ENCODE measurements at places on chromosomes 11 and 22. TPM values are rescaled to one million over a fixed set of nuclear protein-coding genes. Genes with fewer than 3 reads are reported as not detected.

DNA sequence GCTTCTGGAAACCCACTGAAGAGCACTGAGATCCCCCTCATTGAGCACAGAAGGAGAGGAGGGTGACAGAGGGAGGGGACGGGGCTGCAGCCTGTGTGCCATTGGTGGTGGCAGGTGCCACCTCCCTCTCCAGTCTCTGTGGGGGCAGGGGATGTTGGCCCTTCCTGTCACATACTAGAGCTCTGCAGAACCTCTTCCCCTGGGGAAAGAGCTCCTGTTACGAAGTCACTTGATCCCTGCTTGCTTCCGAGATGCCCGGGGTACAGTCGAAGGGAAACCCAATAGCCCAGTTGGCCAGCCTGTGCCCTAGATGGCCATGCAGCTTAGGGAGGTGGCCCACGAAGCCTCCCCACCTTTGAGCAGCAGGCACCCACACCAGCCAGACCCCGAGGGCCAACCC lies 29.4 kb downstream of the DAGLA start:
- no peak for DNase-seq

- peak; percentile 22 for DNase-seq
These were observed 39.6 kb downstream of the TSPAN18 start for GRCh38 chr11:44766112-44766971.

- DNase-seq: no peak
These were observed 38.9 kb downstream of the FZD4 start for GRCh38 chr11:86916330-86916729.

DNA sequence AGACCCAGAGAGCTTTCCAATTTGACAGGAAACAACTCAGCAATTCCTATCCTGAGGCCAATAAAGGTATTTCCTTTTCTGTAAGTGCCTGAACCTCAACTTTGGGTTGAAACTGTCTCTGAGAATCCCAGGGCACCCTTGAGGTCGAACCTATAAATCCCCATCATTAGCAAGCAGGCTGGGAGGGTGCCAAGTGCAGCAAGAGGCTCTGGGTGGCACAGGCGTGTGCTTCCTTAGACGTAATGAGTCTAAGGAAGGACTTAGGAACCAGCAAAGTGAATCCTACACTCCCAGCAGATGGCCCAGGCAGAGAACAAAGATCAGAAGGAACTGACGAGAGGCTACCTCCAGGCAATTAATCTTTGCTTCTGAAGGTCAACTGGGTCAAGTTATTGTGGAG lies 234.3 kb upstream of the NARS2 start:
- DNase-seq: no peak

DNA sequence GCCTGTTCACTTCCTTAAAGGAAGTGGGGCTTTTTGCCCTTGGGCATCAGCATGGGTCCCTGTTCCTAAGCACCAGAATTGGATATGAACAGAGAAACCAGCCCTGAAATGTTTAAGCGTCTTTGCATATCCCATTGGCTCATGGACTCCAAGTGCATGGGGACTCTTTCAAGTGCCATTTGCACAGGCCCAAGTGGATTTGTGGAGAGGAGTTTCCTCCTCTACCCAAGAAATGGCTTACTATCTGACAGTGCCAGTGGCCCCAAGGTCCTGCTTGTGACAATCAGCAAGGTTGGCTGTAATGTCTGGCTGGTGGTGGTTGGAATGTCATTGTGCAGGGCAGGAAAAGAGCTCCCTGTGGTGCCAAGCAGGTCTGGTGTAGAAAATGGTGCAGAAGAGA lies 4.0 kb downstream of the TOMM22 start:
- no peak for DNase-seq

- no peak for DNase-seq
These were observed 42.5 kb downstream of the CLPB start for GRCh38 chr11:72391638-72392423.

GRCh38 chr22:45216133-45217003 lies 24.3 kb downstream of the KIAA0930 start:
- peak; percentile 74 for DNase-seq

DNA sequence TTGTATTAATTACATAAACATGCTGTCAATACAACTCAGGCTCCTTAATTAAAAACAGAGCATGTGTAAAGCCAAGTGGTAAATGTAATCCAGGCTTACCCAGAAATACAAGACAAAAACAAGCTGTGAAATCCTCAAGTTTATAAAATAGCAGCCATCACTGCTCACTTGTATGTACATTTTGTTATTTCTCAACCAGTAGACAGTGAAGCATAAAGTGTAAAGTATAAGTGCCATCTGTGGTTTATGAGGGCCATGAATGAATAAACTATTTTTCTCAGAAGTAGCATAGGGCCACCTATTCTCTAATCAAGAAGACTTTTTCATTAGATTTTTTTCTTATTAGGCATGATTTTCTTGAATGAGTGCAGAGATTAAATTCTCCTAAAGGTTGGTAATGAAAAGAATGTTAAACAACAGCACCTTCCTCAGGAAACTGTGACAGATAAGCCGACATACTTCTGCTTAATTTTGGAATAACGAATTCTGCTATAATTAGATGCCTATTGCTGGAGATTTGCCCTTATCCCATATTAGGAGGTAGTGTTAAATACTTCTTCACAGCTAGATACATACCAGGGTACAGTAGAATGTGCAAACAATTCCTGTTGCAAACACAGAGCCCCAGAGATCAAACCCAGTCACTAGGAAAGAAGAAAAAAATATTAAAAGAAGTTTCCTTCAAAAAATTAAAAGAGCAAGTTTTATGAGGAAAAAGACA lies 13.0 kb downstream of the SLC5A12 start:
- no peak for DNase-seq

DNA sequence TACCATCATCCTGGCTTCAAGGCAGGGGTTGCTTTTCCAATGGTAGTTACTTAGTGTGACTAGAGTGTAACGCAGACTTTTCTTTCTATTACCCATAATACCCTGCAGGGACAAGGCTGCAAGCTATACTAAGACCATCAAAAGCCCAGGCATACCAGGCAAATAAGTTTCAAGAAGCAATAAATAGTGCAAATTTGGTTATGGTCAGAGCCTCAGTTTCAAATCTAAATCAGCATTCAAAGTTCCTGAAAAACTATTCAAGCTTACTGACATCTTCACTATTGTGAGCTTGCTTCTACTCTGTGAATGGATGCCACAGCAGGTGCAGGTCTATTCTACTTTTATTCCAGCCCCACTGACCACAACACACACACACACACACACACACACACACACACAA lies 2.5 kb upstream of the HBB start:
- DNase-seq: no peak

- DNase-seq: no peak
These were observed 11.8 kb downstream of the PRDM11 start for GRCh38 chr11:45158210-45158731.

DNA sequence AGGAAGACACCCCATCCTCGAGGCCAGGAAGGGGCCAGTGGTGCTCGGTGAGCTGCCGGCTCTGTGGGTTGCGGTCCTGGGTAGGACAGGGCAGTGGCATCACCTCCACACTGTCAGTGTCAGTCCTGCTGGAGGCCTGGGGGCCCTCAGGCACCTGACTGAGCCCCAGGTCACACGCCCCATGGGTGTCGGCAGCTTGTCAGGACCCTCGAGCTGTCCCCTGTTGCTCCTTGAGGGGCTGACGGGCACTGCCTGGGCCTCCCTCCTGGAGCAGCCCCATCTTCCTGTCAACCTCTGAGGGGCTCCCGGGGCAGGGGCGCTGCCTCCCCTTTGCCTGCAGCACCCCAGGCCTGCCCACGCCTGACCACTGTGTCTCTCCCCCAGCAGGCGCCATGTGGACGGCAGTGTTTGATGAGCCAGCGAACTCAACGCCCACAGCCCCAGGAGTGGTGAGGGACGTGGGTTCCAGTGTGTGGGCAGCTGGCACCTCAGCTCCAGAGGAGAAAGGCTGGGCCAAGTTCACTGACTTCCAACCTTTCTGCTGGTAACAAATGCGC lies 35.4 kb downstream of the SBF1 start:
- DNase-seq: no peak

- DNase-seq: no peak
These were observed at the start of gene GRAP2 for GRCh38 chr22:39900306-39901227. Gene GRAP2, plus strand, starts transcription at chr22:39901084. Its CDS starts 46,023 bp downstream, at chr22:39947107.

- no peak for DNase-seq
These were observed 1077.9 kb downstream of the DLG2 start for GRCh38 chr11:84549217-84549616.

Gene OR4A16
- not detected for total RNA-seq

Gene PRG3
- not detected for total RNA-seq

Gene EHF
- 1.4 TPM for total RNA-seq

Measured in H7 (cell line).